ENCODE measurements at places on chromosomes 4 and X.
A peak's percentile ranks its signal among the peaks of the same experiment; 100 is the strongest.

DNA sequence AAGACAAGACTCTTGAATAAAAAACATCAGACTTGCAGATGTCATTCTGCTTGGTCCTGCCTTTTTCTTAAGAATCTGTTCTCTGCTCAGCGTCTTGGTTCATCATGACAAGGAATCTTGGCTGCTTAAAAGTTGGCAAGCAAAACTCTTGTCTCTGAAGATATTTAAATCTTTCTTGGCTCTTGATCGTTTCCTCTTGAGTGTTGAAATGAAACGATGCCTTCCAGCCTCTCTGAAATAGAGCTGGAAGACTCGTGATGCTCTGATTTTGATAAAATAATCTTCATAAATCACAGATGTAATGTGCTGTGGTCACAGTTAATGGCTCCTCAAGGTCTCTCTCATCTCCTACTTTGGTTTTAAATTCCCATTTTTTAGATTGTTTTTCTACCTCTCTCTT, 39.9 kb upstream of the TMEM192 start:
- DNase-seq: no peak

DNA sequence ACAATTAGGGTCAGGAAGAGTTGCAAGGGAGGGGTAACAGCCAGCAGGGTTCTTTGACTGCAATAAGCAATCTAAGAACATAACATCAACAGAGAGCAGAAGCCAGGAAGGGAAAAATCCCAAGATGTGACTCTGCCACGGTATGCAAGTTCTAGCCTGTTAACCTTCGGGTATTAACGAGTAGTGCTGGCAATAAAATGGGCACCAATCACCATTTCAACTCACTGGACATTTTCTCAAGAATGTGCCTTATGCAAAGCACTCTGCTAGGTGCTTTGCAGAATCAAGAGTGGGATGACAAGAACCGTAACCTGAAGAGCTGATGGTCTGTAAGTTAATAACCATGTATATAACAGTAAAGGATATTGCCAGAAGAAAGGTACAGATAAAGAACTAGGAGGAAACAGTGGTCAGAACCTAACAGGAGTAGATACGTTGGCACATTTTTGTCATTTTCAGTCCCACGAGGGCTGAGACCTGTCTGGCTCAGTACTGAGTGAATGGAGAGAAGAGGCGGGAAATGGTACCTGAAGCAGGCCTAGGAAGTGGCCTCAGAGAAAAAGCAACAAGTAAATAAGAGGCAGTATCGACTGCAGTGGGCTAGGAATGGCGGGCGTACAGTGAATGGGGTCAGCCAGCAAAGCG, 2.7 kb downstream of the ELOVL6 start:
- DNase-seq: no peak

DNA sequence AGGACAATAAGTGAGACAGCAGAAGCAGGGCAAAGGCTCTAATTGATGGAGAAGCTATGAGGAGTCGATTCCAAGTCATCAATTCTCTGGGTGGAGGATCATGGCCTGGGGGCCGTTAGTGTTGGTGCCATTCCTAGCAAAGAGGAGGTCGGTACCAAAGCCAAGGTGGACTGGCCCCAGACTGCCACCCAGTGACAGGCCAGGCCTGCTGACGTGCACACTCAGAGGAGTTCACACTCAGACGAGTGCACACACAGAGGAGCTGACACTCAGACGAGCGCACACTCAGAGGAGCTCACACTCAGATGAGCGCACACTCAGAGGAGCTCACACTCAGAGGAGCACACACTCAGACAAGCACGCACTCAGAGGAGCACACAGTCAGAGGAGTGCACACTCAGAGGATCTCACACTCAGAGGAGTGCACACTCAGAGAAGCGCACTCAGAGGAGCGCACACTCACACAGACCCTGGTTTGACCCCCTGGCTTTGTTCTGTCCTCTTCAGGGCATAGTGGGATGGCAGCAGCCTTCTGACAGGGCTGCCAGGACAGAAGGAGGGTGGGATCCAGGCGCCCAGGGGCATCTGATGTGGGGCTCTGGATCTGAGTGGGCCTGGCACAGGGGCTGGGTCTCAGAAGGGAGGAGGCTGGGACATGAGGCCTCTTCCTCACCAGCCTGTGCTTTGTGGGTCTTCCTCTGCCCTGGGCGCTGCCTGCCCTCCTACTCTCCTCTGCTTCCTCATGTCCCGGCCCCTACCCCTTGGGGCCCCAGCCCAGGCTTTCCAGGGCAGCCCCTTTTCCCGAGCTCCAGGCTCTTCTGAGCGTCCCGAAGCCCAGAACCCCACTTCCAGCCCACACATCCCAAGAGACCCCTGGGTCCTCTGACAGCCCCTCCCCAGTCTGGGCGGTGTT, 41.7 kb upstream of the NKX1-1 start:
- no peak for DNase-seq

GRCh38 chrX:73239242-73239641, 24.6 kb upstream of the NAP1L2 start:
- DNase-seq: no peak

- DNase-seq: peak; percentile 58
Observed at GRCh38 chr4:27684610-27685011, 824.0 kb downstream of the STIM2 start.

DNA sequence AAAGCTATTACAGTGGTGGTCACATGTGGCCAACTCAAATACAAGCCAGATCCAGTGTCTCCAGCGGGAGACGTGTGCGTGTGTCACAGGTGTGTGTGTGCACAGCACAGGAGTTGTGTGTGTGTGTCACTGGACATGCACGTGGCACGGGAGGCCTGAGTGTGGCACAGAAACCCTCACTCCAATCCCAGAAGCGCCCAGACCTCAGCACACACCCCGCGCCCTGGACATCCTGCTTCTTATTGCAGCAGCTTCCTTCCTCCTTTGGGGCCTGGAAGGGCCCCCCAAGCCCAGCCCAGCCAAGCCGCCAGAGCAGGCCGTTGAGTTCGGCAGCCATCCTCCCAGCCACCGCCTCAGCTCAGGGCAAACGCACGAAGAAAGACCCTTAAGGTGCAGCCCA, 37.9 kb downstream of the ACOX3 start:
- no peak for DNase-seq

DNA sequence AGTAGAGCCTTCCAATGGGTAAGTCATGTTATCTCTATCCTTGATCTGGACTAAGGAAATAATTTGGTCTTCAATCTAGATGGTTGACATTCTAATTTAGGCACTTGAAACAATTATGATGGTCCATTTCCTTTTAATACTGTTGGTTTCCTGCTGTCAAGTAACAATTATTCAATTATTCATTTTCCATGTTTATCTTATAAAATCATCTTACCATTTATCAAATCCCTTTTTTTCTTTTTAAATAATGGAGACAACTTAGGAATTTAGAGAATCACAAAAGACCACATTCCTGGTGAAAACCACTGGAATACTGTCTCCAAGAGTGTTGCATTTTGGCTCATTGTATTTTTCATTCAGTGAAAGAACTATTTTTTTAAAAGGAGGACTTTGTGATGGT, 148.7 kb upstream of the CTSO start:
- no peak for DNase-seq

DNA sequence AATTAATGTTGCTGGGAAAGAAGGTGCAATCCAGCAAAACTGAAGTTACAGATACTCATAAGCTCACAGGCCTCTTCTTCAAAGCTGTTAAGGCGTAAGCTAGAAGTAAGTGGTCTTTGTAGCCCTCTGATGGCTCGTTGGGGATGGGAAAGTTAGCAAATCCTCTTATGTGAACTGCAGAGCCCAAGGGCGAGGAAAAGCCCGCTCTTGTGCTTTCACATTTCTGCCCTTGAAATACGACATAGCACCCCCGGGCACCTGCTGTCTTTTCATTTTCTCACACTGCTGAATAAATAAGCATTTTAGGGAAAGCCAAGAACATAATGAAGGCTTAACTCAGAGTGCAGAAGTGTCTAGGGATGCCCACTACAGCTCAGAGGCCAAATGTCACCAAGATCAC, 73.1 kb upstream of the SORBS2 start:
- no peak for DNase-seq

GRCh38 chr4:84324303-84325245, 174.5 kb downstream of the NKX6-1 start:
- DNase-seq: no peak

DNA sequence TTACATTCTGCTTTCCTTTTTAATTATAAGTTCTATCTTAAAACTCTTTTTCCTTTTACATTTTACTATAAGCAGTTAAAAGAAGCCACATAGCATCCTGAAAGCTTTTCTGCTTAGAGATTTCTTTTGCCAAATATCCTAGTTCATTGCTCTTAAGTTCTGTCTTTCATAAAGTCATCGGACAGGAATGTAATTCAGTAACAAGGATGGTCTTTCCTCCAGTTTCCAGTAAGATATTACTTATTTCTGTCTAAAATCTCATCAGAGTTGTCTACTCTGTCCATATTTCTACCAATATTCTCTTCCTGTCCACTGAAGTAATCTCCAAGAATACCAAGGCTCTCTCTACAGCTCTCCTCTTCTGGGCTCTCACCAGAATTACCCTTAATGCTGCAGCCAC, 37.5 kb upstream of the ADH1C start:
- DNase-seq: no peak

GRCh38 chr4:15890246-15890829, 48.2 kb downstream of the FGFBP1 start:
- DNase-seq: no peak

- no peak for DNase-seq
Observed at GRCh38 chr4:105599932-105600655, 47.7 kb downstream of the ARHGEF38 start.

GRCh38 chr4:143531380-143531779, 17.9 kb downstream of the SMARCA5 start:
- peak; percentile 11 for DNase-seq

GRCh38 chr4:38091636-38092035, 131.4 kb downstream of the PTTG2 start:
- no peak for DNase-seq

- DNase-seq: no peak
Observed at GRCh38 chr4:113645771-113646441, 115.6 kb downstream of the CAMK2D start.

DNA sequence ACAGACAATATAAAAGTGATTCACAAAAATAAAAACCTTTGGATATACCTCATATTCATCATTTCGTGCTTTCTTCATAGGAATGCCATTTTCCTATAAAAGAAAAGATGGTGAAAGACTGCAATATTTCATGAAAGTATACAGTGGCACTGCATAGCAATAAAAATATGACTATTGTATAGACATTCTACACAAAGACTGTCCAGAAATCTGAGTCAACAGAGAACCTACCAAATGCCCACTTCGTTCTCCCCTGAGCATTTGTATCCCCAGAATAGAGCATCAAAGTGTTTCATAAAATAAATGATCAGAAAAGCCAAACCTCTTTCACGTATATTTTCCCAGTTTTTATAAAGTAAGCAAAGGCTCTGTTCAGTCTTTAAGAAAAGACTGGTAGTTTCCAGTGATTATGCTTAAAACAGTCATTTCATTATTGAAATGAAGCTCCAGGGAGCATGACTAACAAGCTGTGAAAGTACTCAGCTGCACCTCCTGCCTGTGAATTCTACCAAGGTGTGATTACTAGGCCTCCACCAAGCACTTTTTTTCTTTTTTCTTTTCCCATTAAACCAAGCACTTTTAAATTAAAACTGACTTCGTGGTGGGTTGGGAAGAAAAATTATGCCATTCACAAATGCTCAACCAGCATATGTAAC, 20.2 kb downstream of the PPA2 start:
- DNase-seq: peak; percentile 68

GRCh38 chrX:33385546-33385945, 174.2 kb upstream of the DMD start:
- no peak for DNase-seq

GRCh38 chr4:6302869-6303268, 33.2 kb downstream of the WFS1 start:
- no peak for DNase-seq

GRCh38 chrX:154784149-154784995, 20.9 kb downstream of the MPP1 start:
- DNase-seq: no peak

DNA sequence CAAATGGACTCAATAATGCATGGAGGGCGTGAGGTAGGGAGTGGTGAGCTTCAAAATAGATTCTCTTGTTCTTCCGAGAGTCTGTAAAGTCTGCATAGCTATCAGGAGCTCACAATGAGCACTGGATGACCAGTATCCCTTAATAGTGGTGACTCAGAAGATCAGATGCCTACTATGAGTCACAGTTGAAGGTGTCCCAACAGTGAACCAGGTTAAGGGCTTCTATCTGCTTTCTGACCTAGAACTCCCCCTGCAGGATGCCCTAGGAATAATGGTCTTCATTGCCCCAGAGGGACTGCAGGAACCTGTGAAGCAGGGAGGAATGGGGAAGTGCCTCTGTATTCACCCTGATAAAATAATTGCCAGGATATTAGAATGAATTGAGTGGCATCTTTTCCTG, 22.1 kb downstream of the DGKK start:
- peak; percentile 53 for DNase-seq

GRCh38 chrX:118627084-118627758, 100.2 kb upstream of the IL13RA1 start:
- DNase-seq: peak; percentile 22

DNA sequence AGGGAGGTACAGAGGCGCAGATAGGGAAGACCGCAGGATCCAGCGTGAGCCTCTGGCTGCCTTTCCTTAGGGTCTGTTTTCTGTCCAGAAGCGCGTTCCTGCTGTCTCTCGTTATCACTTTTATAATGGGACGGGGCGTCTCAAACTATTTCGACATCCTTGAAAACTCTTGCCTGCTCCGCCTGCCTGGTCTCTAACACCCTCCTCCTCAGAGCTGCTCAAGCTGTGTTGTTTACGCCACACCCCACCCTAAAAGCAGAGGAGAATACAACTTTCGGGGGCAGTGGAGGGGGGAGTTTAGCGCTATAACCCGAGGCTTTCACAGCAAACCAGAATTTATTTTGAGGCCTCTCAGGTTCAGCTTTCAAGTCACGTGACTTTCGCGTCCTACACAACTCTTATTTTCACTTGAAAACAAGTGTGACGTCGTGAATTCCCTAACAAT, 646 bp upstream of the FAM3A start:
- DNase-seq: no peak

DNA sequence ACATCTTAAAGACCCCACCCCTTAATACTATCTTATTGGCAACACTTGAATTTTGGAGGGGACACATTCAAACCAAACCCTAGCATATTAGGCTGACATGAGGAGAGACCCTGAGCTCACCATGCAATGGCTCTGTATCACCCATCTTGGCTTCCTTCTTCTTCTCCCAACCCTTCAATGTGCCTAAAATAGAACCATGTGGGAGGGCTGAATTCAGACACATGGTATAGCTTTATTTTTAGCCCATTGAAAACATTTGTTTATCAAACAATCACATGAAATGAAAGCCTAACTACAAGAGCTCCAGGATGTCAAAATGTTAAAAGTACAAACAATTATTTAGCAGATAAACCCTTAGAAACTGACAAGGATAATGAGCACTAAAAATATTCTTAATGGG, 81.6 kb downstream of the RASL11B start:
- DNase-seq: no peak

GRCh38 chr4:48960988-48961635, 25.0 kb upstream of the CWH43 start:
- DNase-seq: no peak

DNA sequence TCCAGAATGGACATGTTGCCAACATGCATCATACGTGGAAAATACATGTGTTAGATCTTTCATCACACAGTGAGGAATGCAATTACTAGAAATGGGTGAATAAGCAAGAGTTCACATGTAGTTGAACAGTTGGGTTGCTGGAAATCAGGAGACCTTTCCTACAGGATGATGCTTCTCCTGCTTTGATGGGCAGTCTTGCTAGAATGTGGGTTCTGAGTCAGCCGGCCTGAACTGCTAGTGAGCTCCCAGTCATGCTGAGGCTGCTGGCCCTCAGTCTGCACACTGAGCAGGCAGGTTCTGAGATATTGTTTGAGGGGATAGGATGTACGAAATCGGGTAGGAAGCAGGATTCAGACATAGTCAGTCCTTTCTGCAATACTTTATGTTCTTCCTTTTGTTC, 20.2 kb downstream of the MSL3 start:
- DNase-seq: no peak
